ENCODE measurements at places on chromosomes 6 and 20.

DNA sequence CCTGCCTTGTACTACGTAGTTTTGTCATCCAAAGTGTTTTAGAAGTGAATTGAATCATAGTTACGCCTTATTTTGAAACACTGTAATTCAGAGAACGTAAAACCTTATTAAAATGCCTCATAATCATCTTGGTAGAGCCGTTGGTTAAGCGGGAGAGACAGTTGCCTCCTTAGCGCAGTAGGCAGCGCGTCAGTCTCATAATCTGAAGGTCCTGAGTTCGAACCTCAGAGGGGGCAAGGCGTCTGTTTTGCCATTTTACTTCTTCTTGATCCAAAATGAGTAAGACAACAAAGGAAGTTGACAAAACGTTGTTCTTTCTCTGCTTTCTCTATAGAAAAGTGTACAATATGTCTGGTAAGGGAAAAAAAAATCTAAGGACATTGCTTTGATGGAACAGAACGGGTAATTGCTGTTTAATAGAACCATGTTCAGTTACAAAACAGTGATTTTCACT is 20.7 kb upstream of the TRIM27 start:
- DNase-seq: peak; percentile 50

DNA sequence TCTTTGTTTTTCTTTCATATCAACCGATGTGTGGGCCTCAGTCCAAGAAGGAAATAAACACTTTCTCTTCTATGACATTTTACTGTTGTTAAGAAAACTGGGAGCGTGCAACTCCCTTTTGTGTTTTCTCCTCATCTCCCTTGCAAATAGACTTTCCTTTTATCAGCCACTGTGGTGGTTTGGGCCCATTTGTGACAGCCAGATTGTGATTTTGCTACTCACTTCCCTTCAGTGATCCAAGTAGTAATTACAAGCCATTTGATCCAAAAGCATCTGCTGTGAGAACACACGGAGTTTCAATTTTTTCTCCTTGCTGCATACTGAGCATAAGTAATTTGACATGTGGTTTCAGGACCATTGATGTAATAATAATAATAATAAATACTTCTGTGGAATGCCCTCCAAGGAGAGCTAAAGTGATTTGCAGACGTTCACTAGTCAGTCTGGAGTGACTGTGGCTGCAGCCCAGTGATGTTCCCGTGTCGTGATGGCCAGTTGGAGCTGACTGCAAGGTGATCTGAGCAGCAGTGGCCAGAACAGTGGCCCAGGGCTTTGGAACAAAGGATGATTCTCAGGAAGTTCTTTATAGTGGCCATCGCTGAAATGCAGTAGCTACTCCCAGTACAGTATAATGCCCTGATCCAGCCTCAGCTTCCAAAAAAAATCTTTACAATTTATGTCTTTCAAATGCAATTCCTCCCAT is 91.9 kb upstream of the CLDN20 start:
- DNase-seq: no peak

DNA sequence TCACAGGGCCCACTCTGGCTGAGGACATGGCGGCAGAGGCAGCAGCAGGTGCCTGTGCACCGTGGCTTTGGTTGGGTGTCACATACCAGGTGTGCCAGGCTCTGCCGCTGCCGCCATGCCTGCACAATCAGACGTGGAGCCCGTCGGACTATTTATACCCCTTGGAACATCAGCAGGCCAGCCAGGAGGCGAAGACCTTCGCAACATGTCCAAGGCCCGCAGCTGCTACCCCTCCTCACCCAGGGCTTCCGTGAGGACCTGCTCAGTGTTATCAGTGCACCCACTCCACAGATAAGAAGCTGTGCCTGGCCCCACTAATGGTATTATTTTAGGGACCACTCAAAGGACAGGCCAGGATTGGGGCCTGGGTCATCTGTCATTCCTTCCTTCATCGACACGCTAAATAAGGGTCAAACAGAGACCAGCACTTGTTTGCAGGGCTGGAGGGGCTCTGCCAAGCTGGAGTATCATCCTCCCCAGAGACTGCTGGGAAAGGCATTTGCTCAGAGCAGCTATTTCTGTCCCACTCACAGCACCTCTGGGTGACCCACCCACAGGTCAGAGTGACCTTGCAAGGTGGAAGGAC is 109.2 kb downstream of the BMP7 start:
- no peak for DNase-seq

- no peak for DNase-seq
These were observed 890.6 kb downstream of the KIF16B start for GRCh38 chr20:15682690-15683089.

DNA sequence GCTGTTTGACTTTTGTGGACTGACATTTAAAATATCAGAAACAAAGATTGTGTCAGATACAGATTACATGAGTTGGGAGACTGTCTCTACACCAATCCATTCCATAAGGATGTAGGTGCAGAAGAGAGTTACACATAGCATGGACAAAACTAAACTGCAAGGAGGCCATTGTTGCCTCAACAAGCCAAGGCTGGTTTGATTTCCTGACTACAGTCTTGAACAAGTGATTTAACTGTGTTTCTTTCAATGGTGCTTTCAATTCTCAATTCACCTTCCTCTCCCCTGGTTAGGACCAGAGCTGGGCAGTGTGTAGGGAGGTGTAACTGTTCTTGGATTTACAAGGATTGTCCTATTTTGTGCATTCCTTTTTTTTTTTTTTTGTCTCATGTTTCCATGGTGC is 82.2 kb downstream of the AGPAT4 start:
- DNase-seq: no peak

- DNase-seq: no peak
These were observed 76.2 kb downstream of the WASF1 start for GRCh38 chr6:110103260-110103659.

DNA sequence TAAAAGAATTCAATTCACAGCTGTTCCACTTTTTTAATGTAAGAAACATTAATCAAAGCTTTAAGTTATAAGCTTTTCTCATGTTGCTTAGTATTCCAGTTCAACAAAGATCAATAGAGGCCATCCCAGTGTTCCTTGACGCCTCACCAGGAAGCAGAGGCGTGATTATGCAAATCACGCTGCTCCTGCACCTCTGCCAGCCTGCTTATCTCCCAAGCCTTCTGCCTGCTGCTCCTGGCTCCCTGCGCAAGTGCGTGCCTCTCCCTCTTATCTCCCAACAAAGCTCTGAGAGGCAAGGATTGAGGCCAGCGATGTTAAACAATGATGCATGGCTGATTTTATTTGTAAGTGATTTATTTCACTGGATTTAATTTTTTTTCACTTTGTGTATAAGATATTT is 42.8 kb downstream of the INSM1 start:
- no peak for DNase-seq

DNA sequence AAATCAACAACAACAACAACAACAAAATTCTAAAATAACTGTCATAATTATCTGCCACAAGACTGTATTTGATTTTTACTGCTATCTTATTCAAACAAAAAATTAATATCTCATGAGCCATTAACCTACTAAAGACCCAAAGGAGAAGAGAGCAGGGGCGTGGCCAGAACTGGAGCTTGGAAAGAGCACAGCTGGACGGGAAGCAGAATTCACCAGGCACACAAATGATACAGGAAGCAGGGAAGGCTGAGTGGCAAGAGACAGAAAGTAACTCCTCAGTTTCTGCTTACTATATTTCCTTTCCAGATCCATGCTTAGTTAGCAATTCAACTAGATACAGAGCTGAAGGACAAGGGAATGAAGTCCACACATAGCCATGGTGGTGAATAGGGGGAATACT is 54.4 kb downstream of the FKBP5 start:
- no peak for DNase-seq

DNA sequence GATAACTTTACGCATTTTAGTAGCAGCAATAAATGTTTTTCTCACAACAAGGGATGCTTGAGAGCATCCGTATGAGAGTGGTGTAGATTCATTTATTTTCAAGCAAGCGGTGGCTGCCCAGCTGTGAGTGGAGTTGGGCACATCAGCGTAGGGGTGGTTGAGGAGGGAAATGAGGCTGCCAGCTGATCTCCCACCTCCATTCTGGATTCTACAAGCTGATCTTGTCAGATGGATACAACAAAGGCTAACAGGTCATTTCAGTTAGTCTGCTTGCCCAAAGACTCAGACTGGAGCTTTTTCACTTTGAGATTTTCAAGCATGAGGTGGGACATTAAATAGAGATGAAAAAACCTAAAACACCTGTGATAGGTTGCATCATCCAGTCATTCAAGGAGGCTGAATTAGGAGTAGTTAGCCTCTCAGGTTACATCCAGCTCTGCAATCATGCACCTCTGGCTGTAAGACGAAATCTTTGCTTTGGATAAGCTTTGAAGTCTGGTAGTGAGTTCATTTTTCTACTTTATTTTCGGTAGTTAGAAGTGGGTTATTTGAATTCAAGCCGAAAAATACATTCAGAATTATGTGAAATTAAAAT is 1.9 kb upstream of the BACH2 start:
- no peak for DNase-seq
